Activated naive CD8-positive, alpha-beta T cell treated with anti-CD3 and anti-CD28 coated beads, Interleukin-2, amount 10 ng/mL, durations not matched to agents 7 days and 5 days (primary cell): ENCODE measurements at places on chromosomes 16 and 17. TPM values are rescaled to one million over a fixed set of nuclear protein-coding genes. Genes with fewer than 3 reads are reported as not detected.

Gene ADAM11
- total RNA-seq: 0.77 TPM

Gene BLTP2
- 157 TPM for total RNA-seq

Gene KRTAP3-3
- total RNA-seq: not detected

Gene CSH1
- total RNA-seq: not detected

Gene RCVRN
- total RNA-seq: not detected

- H3K4me3 ChIP-seq: no peak overlapping the region
- peaks cover 6% of the 10 kb centered on the region for H3K27me3 ChIP-seq
- no peak overlapping the region for H3K27ac ChIP-seq
- H3K4me1 ChIP-seq: peaks cover under 1% of the 10 kb centered on the region
These were observed 20.4 kb downstream of the SDK2 start for GRCh38 chr17:73623818-73624217.
